M059J (cell line): ENCODE measurements at places on chromosomes 6 and 20.

DNA sequence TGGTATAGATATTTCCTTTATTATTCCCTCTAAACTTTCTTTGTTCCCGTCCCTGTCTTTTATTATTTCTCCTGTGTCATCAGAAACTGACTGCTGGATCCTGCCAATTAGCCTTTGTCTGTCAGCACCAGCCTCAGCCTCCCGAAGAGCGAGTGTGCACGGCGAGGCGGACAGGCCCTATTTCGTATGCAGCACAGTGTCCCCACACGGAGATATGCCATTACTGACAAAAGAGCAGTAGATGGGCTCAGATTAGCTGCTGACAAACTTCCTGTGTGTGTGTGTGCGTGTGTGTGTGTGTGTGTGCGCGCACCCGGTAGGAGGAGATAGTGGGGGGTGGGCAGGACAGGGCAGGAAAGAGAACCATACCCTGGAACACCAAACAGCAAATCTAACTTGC, 99.5 kb upstream of the ZFP64 start:
- DNase-seq: no peak

GRCh38 chr6:144447472-144447871, 162.3 kb downstream of the UTRN start:
- DNase-seq: peak; percentile 75

- DNase-seq: peak; percentile 55
Observed at GRCh38 chr6:127879685-127880084, 21.2 kb downstream of the THEMIS start.

DNA sequence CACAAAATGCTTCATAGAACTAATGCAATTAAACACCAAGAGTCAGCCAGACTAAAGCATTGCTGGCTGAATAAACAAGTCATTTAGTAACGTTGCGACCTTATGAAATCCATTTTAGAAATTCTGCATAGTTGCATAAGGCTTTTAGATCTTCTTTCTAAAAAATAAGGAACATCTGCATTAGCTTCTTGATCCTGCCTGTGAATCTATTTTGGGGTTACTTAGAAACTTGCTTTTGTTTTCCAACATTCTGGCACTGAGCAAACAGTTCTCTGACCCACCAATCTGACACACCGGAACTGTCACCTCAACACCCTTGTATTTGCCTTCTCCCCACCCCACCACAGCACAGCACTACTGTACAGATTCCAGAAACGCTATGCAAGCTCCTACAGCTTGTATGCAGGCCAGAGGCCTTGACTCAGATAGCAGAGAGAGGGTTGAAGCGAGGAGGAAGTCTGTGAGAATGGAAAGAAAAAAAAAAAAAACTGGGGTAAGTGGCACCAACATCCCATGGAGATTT, 55.0 kb downstream of the KIF13A start:
- peak; percentile 97 for DNase-seq

DNA sequence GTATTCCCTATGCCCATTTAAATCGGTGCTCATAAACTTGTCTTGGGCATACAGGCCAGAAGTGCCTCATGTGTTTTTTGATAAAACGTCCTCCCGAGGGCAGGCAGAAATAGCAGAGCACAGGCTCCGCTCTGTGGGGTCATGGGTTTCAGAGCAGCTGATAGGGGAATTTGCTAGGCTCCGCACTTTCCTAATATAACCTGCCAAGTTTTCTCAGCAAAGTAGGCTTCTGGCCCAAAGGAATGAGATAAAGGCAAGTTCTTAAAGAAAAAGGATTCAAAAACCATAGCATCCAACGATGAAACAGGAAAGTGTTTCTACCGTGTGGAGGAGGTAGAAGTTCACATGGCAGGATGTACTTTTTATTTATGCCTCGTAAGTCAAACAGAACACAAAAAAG, 69.8 kb upstream of the RALGAPA2 start:
- DNase-seq: no peak

GRCh38 chr6:15616261-15616660, 46.6 kb downstream of the DTNBP1 start:
- DNase-seq: no peak

DNA sequence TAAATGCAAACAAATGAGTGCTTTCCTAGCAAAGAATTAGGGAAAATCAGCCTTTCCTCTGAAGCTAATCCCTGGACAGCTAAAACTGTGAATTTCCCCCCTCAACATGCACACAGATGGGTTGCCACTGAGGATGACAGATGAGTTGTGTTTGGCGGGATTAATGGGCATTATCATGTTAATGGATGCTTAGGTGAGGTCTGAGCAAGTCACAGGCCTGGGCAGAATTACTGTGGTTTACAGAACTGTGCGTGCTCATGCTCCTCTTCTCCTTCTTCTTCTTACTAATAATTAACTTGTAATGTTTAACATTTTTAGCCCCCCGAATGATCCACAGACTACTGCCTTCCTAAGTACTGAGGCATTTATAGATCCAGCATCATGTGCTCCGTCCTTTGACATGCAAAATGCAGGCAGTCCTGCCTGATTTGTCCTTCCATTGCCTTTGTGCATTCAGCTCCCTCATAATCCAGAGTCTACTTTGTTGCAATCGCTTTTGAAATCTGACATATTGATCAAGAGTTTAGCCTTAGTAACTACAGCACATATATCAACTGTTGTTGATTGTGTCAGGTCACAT, 753.4 kb upstream of the MMS22L start:
- no peak for DNase-seq

DNA sequence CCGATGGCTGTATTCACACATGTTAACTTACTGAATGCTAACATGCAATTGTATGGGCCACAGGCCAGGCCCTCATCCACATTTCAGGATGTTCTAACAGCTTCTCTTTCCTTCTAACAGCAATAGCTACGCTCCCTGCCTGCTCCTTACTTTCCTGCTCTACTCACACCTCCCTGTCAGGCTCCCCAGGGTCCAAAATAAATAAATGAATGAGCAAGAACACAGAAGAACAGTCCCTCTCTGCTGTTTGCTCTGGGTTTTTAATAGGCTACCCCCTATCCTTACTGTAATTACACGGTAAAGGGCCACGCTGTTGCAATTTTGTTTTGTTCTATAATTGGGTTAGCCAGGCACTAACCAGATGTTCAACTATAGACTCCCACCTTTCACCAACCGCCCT, 135.6 kb downstream of the GMDS start:
- no peak for DNase-seq

- no peak for DNase-seq
Observed at GRCh38 chr6:167577891-167578361, 248.8 kb upstream of the AFDN start.

DNA sequence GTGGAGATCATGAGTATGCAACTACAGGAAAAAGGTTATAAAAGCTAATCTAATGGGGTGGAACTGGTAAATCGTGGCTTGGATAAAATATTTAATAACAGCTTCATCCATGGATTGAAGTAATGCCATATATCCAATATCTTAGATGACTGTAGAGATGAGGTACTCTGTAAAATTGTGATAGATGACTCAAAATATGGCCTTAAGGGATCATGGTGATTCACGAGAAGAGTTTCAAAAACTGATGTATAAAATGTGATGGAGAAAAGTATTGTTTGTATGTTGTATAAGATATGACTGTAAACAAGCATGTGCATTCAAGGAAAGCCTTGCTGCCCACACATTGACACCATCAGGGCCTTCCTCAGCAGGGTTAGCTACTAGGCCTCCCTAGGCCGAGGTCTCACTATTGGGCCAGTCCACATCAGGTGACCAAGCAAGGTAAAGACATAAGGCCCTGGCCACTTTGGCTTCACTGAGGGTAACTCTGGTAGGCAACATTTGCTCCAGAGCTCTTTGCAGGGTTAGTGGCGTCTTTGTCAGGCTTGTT, 17.7 kb upstream of the CCN6 start:
- no peak for DNase-seq

DNA sequence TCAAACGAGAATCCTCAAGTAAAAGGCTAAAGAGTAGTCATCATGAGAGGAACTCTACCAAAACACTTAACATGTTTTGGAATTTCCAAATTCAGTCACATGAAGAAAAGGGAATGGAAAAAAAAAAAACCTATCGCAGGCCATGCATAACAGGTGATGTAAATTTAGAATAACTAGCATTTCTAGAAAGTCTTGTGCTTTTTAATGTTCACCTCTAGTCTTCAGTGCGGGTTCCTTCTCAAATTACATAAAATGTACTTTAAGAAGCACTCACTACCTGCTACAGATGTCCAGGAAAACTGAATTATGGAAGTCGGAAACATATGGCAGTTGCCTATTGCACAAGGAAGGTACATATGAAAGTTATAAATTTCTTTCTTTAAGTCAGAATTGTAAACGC, 6.1 kb upstream of the TBX18 start:
- DNase-seq: no peak

- DNase-seq: no peak
Observed at GRCh38 chr6:169812257-169812644, 60.8 kb downstream of the ERMARD start.

- peak; percentile 68 for DNase-seq
Observed at GRCh38 chr6:66897576-66897975, 1190.5 kb upstream of the EYS start.

DNA sequence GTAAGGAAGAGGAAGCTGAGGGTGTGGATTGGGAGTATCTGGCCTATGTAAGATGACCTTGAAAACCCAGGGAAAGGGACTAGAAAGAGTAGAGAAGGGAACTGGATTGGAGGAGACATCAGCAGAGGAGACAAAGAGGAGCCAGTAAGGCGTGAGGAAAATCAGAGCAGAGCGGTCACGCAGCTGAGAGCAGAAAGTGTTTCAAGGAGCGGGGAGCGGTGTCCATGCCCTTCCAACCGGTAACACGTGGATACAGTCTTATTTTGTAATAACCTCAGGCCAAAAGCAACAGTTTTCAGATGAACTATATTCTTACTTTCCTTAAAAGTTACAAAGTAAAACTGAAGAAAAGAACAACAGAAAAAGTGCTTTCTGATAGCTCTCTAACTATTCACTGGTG, 36.3 kb downstream of the L3MBTL3 start:
- no peak for DNase-seq

DNA sequence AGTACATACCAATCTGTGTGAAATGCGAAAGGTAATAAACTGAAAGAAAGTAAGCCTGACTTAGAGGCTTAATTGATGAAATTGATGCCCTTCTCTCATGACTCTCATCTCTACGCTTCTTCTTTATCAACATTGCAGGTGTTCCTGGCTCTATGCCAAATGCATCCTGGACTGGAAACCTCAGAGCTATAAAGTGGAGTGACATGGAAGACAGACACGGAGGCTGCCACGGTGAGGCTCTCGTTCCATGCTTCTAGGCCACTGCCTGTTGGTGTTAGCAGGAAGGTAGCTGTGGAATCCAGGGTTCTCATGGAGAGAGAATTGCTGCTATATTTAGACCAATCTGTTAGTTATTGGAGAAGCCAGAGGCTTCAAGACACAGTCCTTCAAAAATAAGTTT, 73.2 kb downstream of the C6orf52 start:
- no peak for DNase-seq

DNA sequence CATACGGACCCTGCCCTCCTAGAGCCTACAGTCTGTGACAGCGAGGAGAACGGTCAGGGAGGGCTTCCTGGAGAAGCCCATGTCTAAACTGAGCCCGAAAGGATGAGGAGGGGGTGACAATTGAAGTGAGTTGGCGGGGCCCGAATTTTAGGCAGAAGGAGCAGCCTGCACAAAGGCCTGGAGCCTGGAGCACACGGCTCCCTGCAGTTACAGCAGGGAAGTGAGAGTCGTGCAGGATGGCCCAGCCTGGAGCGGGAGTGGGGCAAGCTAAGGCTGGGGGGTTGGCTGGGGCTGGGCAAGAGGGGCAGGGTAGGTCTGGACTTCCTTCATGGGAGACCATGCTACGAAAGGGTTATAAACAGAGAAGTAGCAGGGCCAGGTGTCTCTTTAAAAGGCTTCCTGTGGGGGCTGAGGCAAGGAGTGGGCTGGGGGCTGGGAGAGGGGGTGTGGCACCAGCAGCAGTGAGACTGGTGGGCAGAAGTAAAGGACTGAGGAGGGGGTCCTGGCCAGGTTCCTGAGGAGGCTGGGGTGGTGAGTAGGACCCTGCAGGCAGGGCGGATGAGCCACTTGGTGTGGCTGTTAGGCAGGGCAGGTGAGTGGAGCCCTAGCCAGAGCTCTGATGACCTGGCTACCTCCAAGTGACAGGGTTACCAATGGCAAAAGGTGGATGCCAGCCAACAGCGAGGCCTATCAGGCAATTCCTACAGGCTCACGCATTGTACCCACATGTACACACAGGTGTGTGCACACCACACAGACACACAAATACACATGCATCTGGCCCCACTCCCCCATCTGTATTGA, 119.2 kb downstream of the MRPL14 start:
- no peak for DNase-seq

- peak; percentile 9 for DNase-seq
Observed at GRCh38 chr6:104784884-104785283, 74.8 kb downstream of the HACE1 start.

DNA sequence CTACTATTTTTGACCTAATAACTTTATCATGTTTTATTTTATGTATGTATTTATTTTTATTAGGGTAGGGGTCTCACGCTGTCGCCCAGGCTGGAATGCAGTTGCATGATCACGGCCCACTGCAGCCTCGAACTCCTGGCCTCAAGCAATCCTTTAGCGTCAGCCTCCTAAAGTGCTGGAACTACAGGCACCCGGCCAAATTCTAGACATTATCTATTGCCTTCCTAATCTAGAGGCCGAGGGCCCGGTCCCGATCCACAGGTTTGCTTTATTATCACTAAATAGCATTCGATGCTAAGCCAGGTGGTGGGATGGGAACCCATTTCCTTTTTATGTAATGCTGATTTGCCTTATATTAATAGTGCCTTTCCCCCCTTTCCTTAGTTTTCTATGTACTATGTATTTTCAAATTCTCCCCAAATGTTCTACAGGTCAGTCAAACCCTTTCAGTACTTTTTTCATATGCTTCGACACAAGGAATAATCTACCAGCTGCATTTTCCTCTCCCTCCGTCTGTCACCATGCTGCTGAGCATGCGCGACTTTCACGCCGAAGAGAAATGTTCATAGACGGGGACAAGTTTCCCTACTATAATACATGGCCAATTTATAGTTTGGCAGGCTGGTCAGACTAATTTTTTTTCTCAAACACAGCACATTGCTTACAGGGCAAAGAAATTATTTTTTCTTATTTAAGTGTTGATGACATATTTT, 6.4 kb downstream of the SERPINB6 start:
- DNase-seq: no peak

GRCh38 chr6:39617520-39617919, 107.7 kb downstream of the KIF6 start:
- DNase-seq: no peak

DNA sequence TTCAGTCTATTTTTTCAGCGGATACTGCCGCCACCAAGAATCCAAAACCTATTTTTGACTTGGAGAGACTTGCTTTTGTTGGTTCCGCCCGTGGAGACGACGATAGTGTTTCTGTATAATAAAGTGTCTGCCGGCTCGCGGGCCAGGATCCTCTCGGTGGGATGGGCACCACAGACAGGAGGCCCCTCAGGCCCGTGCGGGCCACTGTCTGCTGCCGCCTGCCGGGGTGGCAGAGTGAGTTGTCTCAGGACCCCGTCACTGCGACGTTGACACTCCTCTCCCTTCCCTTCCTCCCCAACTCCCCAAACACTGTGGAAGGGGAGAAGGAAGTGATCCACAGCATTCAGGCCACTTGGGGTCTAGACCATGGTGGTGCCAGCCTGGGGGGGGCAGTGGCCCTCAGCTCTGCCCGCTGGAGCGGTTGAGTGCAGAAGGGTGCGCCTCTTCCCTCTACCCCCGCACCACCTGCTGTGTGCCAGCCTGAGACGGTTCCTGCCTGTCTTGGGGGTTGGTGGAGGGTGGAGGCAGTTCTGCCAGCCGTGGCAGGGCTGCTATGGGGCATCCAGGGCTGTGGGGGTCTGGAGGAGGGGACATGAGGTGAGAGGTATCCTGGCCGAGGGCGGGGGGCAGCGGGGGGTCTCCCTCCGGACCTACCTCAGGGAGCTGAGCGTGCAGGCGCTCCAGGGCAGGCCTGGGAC, 17.5 kb downstream of the RBM38 start:
- DNase-seq: no peak

GRCh38 chr6:54695815-54696214, 150.8 kb upstream of the FAM83B start:
- no peak for DNase-seq
